Myocyte (in vitro differentiated cells): ENCODE measurements at places on chromosomes 16 and 17. TPM values are rescaled to one million over a fixed set of nuclear protein-coding genes. Genes with fewer than 3 reads are reported as not detected.

DNA sequence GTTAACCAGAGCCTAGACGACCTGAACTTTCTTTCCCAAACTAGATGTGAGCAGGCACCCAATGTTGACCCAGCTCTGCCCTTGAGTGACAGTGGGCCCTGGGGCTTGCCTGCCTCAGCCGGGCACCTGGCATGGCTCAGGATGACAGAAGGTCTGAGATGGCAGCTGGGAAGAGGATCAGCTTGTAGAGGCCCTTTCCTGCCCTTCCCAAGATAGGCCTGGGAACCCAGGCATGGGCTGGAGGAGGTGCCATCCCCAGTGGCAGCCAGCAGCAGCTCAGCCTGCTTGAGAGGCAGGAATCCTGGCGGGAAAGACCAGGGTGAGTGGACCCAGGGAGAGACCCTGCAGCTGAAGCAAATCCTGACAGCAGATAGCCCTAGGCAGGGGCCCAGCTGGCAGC is 59.1 kb downstream of the PIPOX start:
- peak; percentile 94 for DNase-seq

- no peak for DNase-seq
These were observed 2.4 kb upstream of the ITGAL start for GRCh38 chr16:30470170-30470512.

- no peak for DNase-seq
These were observed 24.1 kb downstream of the GNPTG start for GRCh38 chr16:1375741-1376410.

Gene C16orf92
- total RNA-seq = not detected in 2 replicates
